ENCODE measurements at places on chromosomes 11 and 22.

GRCh38 chr11:2933375-2934020 lies 4.3 kb upstream of the PHLDA2 start:
- peak; percentile 83 for DNase-seq

DNA sequence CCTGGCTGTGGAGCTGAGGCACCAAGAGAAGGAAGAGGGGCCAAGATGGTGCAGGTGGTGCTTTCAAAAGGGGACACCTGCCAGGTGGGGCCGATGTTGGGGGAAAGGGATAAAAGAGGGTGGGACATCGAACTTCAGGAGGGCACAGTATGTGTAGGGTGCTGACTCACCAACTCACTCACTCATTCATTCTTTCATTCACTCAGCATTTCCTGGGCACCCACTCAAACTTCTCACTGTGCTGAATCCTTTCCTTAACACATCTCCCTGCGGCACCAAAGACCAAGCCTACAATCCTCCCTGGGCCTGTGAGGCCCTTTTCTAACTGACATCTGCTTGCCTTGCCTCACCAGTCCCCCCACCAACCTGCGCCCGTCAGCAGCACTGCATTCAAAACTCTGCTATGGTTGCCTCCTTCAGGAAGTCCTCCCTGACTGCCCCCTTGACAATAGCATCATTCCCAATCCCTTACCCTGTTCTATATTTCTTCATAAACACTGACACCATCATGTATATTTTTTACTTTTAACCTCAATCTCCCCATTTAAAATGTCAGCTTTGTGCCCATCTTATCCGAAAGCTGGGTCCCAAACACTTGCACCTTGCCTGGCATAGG lies 246.6 kb downstream of the MN1 start:
- DNase-seq = no peak

GRCh38 chr22:30636226-30637077 lies 871 bp downstream of the SLC35E4 start:
- peak; percentile 41 for DNase-seq

GRCh38 chr11:108593923-108594434 lies 411 bp upstream of the EXPH5 start:
- DNase-seq = no peak

DNA sequence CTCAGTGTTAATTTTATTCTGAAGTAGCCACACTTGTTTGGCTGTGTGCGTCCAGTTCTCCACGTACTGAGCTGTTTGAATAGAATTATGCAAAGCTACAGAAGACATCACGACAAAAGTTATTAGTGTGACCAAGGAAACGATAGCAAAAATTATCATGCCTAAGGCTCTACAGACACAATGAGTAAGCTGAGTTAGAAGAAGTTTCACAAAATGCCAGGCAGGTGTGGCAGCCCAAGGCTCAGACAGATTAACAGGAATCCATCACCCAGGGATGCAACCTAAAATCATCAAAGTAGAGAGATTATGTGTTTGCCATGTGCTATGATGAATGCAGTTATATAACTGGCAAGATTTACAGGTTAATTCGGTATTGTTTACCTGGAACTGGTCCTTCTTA lies 73.1 kb upstream of the INCENP start:
- DNase-seq = no peak

DNA sequence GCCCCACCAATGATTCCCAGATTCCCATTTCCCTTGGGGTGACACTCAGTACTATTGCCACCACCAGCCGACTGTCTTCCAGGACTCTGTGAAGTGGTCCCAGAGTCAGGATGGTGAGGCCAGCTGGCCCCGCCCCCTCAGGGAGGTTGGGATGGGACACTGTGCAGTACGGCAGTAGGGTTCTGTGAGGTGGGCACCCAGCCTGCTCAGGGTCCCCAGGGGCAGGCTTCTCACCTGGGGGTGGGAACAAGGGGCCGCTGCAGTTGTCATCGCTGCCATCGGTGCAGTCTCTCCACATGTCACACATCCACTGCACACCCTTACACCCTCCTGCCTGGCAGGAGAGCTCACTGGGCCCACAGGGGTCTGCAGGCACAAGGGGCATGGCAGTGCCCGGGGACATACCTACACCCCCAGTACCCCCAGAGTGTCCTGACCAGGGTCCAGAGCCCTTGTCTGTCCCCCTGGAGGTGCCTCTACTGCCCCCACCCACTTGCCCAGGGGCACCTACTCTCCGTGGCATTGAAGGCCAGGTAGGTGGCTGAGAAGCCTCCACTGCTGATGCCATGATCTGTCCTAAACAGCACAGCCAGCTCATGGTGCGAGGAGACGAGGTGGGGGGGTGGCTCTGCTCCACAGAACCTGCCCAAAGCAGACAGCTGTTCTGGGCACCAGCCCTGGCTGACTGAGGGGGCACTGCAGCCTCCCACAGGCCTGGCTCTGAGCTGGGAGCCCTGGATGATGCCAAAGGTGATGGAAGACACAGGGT lies 1.9 kb upstream of the C1QTNF5 start:
- no peak for DNase-seq
